ENCODE measurements at places on chromosomes 5 and 9.

- no peak for DNase-seq
Observed at GRCh38 chr5:175464074-175464941, 14.1 kb upstream of the SFXN1 start.

- no peak for DNase-seq
Observed at GRCh38 chr9:79129865-79130480, 441.8 kb upstream of the TLE4 start.

- DNase-seq = no peak
Observed at GRCh38 chr5:164435576-164435975, 930.2 kb downstream of the MAT2B start.

DNA sequence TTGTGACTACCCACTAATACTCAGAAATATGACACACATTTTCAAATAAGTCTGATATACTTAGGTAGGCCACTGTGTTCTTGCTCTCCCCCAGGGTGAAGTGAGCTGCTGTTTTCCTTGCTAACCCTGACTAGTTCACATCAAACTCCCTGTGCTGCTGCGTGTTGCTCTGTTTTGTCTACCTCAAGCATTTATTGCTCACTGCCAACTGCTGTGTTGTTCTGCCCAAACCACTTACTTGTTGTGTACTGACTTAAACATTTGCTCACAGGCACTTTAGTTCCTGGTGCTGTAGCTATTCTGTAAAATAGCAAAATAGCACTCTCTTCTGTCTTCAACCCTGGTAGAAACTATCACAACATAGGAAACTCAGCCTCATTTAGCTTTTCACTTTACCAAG lies 255.7 kb downstream of the HCN1 start:
- DNase-seq = no peak

GRCh38 chr5:141875795-141876627 lies 2.2 kb downstream of the PCDH1 start:
- DNase-seq = no peak

DNA sequence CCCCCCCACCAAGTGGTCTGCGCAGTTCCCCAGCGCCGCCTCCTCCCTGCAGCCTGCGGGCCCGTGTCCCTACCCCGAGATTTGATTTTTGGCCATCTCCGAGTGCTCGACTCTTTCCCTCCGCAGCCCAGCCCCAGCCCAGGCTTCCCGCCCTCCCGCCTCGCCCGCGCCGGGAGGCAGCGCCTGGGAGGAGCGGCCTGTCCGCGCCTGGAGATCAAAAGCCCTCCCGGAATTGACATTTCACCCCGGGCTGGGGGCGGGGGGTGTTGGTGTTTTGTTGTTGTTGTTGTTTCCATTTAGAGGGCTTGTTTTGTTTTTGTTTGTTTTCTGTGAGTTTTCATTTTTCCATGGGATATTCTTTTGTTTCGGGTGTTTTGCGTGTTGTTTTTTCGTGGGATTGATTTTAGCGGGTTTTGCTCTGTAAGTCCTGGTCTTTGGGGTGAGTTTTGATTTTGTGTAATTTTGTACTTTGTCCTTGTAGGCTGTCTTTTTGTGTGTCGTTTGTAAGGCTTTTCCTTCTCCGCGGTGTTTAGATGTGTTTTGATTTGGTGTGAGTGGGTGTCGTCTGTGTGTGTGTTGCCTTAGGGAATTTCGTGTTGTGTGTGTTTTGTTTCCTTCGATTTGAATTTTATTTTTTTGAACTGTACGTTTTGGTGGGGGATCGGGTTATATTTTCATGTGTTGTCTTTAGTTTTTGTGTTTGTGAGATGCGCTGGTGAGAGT lies 1.7 kb upstream of the PAX5 start:
- peak; percentile 53 for DNase-seq

- no peak for DNase-seq
Observed at GRCh38 chr9:119215651-119216050, 153.6 kb downstream of the BRINP1 start.

DNA sequence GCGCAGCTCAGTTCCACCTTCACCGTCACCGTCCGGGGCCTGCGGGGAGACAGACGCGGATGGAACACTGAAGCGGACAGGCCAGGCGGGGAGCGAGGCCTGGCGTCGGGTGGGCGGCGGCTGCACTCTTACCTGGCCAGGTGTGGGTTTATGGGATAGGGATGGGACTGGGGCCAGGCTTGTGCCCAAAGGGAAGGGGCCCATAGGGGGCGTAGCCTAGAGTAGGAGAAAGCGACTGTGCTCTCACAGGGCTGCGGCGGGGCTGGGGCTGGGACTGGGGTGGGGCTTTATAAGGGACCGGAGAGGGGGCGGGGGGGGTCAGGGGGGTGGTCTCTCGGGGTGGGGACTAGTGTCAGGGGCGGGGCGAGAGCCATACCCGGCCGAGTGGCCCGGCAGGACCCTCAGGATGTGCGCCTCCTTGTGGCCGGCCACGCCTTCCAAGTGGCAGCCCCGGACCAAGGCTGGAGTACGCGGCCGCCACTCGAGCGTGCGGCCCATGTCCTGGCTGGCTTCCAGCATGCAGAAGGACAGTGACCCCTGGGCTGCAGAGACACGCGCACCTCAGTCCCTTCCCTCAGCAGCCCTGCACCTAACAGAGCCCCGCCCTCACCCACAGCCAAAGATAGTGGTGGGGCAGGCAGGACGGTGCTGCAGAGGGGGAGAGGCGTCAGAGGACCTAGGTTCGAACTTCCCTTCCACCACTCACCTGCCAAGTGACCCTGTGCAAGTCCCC lies 22.8 kb downstream of the FPGS start:
- no peak for DNase-seq

DNA sequence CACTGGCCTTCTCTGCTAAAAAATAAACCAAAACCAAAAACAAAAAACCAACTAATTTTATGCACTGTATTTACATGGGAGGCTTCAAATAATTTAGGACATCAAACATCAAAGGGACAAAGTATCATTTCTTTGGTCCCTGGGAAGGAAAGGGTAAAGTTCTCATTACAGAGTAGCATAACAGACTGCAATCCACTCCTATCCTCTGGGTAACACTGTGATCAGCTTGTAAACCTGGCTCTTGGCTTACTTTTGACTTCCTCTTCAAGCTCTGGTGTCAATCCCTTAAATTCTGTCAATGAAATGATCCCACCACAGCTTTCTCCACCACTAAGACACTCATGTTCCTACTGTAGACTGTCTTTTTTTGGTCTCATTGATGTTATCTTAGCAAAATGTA lies 69.8 kb upstream of the VCAN start:
- no peak for DNase-seq

- DNase-seq = no peak
Observed at GRCh38 chr5:130237721-130238120, 333.5 kb downstream of the CHSY3 start.

- no peak for DNase-seq
Observed at GRCh38 chr9:86557918-86558317, 203.7 kb upstream of the TUT7 start.

GRCh38 chr5:56671571-56671970 lies 143.8 kb upstream of the MAP3K1 start:
- DNase-seq = no peak

GRCh38 chr9:91408475-91408874 lies 15.2 kb downstream of the NFIL3 start:
- DNase-seq = no peak

Measured in GM06990 (cell line).